COLO829 (cell line): ENCODE measurements at places on chromosomes 4 and X.

- no peak for DNase-seq
These were observed 128.6 kb upstream of the FTHL17 start for GRCh38 chrX:31200430-31200829.

GRCh38 chrX:131170148-131170547 is 112.0 kb downstream of the ARHGAP36 start:
- no peak for DNase-seq

DNA sequence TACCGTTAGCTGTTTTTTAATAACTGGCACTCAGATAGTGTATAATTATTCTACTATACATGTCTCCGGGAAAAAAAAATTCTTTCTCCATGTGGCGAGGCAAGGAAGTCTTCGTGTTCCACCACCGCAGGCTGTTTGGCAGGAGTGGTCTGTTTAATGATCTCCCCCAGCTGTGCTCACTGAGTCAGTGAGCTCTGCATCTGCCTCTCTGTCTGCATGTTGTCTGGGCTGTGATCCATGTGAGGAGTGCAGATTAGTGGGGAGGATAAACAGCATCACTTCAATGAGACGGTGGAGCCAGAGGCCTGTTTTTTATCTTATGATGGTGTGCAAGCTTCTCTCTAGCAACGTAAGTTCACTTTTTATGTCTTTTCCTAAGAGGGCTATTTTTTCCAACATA is 69.8 kb downstream of the RPS3A start:
- DNase-seq: no peak

DNA sequence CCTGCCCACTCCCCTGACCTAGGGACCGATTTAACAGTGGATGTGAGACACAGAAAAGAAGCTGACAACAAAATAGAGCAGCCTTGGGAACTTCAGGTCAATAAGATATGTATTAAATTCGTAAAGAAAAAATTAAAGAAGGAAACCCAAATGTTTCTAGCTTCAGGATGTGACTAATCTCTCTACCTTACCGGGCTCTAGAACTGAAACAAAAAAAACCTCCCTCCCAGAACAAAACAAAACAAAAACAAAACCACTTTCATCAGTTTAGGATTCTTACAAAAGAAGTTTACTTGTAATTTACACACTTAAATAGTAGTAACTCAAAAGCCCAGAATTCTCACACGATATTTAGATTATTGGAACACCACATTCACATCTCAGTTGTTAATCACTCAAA is 185.8 kb upstream of the RPS6KA3 start:
- no peak for DNase-seq

- DNase-seq: no peak
These were observed 142.7 kb upstream of the NALF2 start for GRCh38 chrX:69361311-69361845.

- DNase-seq: no peak
These were observed 1.6 kb downstream of the HMX1 start for GRCh38 chr4:8869898-8870646.

- no peak for DNase-seq
These were observed 28.4 kb upstream of the WDR1 start for GRCh38 chr4:10144966-10145365.

DNA sequence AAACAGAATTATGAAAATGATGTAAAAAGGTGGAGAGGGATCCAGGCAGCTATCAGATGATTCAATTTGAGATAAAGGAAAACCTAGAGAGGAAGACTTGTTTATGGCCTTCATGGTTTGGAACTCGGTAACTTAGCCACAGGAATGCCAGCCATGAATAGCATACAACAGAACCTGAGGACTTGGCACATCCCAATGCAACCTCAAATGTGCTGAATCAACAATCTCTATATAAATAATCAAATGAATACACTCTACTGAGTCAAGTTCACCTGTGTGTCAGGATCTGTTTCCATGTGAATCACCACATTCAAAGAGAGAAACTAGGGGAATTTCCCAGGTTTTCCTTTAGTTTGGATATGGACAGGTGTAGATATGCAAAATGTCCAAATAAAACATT is 86.9 kb downstream of the MBNL3 start:
- DNase-seq: no peak

- DNase-seq: no peak
These were observed 26.1 kb downstream of the ARFIP1 start for GRCh38 chr4:152805818-152806217.

- DNase-seq: no peak
These were observed 43.0 kb downstream of the EIF2S3 start for GRCh38 chrX:24097741-24098260.

GRCh38 chr4:123462007-123462406 is 65.4 kb downstream of the SPRY1 start:
- no peak for DNase-seq
